ENCODE measurements at places on chromosomes 11 and 22. TPM values are rescaled to one million over a fixed set of nuclear protein-coding genes. Genes with fewer than 3 reads are reported as not detected.

Gene MMP7
- not detected for polyA plus RNA-seq

DNA sequence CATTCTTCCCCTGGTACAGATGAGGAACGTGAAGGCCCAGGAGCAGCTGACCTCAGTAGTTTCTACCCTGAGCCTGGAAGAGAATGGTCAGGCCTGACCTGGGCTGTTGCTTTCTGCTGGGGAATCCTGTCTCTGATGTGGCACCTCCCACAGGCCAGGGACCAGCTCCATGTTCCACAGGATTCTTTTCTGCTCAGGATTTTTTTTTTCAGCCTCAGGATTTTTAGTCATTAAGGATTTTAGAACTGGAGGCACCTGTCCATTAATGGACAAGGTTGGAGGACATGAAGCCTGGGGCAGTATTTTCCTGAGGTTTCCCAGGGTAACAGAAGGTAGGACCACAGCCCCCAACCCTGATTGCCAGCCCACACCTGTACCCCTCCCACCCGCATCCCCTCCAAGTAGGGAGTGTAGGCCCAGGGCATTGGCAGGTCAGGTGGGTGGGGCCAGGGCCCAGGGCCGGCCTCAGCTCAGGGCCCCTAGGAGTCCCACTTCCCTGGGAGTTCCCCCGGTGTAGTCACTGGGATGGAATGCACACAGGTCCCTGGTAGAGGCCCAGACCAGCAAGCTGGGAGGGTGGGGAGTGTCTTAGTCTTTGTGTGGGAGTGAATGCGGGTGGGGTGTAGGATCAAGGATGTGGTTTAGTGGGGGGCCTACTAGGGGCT, 16.1 kb downstream of the BIK start:
- DNase-seq, result peak; percentile 81

Gene SLC35F2
- polyA plus RNA-seq, result 12.5 TPM

DNA sequence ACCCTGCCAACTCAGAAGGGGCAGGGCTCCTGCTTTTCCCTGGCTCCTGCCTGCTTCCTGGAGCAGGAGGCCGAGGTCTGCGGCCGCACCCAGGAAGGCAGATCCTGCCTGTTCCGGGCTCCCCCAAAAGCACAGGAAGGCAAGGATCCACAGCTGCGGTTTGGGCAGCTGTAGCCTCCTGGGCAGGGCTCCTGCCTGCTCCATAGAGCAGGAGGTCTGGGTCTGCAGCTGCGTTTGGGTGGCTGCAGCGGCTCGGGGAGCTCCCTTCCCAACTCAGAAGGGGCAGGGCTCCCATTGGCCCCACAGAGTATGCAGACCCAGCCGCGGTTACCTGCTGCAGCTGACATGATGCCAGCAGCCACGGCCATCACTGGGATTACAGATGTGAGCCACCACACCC, 5.5 kb downstream of the UPK2 start:
- DNase-seq, result no peak

Measured in large intestine (tissue), 12 donors.